ENCODE measurements at places on chromosomes 12 and 14.

DNA sequence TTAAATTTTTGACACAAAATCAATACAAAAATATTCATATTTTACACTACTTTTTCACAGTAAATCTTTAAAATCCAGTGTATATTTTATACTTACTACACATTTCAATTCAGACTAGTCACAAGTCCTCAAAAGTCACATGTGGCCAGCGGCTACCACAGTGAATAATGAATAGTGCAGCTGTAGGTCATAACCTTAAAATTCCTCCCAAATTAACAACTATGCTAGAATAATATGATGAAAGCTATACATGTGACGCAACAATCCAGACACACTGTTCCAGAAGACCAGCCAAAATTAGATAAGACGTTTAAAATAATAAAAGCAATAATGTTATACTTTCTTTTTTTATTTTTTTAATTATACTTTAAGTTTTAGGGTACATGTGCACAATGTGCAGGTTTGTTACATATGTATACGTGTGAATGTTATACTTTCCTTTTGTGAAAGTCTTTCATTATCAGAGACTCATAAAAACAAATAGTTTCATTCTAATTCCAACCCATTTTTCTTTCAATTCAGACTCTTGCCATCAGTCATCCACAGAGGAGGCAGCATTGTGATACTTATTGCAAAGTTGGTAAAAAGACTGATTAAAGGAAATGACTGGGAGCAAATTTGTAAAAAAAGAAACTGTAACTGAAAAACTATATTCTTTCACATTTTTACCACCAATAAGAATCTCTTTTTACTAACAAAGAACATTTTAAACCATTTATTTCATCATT, 67.0 kb downstream of the C2CD5 start:
- no peak for DNase-seq

- no peak for DNase-seq
These were observed 292.4 kb upstream of the PWP1 start for GRCh38 chr12:107393043-107393717.

- DNase-seq: no peak
These were observed 46.6 kb downstream of the CNTN1 start for GRCh38 chr12:40738856-40739255.

DNA sequence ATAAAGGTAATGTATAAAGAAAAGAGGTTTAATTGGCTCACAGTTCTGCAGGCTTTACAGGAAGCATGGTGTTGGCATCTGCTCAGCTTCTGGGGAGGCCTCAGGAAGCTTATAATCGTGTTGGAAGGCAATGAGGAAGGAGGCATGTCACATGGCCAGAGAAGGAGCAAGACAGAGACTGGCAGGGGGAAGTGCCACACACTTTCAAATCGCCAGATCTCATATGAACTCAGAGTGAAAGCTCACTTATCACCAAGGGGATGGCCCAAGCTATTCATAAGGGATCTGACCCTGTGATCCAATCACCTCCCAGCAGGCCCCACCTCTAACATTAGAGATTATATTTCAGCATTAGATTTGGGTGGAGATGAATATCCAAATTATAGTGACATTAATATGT, 26.3 kb downstream of the LDHB start:
- no peak for DNase-seq

DNA sequence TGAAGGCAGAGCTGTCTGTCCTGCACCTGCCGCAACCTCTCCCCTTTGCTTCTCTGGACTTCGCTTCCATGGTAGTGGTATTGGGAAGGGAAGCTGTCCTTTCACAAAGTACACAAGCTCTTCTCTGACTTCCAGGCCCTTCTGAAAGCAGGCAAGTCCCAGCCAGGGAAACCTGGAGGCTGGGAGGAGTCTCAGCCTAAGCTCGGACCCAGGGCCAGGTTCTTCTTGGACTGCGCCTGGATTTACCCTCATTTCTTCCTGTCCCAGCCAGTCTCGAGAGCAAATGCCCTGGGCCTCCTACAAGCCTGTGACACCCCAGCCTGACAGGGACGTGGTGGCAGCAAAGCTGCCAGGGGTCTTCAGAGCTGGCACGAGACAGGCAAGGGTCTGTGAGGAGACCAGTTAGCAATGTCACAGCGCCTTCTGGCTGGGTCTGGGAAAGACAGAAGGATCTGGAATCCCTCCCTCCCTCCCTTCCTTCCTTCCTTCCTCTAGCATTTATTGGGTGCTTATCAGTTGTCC, 22.4 kb downstream of the ISCA2 start:
- DNase-seq: no peak

- no peak for DNase-seq
These were observed 124.6 kb upstream of the FRMD6 start for GRCh38 chr14:51527073-51527472.

DNA sequence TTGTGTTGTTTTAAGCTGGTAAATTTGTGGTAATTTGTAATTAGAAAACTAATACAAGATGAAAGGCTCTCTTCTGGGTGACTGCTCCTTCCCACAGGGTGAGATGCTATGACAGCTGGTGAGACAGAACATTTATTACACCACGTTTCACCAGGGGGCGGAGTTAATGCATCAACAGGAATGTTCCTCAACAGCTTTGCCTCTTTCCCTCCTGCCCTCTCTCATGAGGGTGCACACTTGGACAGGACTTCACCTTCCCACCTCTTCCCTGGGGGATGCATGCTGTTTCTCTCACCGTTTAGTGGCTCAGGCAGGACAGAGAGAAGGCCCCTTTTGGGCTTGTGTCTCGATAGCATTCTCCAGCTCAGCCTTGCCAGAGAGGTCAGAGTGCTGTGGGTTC, 13.4 kb upstream of the PPP1R1A start:
- DNase-seq: no peak

GRCh38 chr12:76085520-76085868, 1.0 kb upstream of the NAP1L1 start:
- no peak for DNase-seq

GRCh38 chr12:12560587-12561370, 1.9 kb downstream of the DUSP16 start:
- no peak for DNase-seq

DNA sequence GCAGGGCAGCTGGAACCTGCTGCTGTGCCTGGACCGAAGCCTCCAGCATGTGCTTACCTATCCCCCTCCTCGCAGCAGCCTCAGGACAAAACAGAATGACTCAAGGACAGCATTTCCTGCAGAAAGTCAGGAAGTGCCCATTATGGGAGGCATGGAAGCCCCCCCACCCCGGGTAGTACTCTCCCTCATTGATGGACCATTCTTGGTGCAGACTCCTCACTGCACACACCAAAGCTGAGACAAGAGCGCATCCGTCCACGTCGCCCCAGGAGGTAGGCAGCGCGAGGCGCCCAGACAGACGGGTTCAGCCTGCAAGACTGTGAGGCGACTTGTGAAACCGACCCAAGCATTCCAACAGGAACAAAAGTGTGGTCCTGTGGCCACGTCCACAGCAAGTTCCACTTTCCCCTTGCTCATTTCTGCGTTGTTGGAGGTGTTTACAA, 243.9 kb upstream of the ATXN7L3B start:
- DNase-seq: no peak

DNA sequence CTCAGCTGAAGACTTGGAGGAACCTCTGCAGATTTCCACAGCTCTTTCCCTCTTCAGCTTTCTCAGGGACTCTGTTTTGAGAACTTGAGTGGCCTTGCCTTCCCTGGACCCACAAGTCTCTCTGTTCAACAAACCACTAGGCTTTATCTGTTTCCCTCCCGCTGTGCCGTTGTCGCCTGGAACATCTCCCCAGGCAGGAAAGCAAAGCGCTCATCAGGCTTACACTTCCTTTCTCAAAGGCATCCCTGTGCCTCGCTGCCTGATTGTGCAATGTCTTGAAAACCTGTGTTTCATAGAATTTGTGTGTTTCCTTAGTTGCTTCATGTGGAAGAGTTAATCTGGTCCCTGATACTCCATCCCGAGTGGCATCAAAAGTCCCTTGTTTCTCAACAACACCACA, 64.1 kb downstream of the PPM1A start:
- no peak for DNase-seq

DNA sequence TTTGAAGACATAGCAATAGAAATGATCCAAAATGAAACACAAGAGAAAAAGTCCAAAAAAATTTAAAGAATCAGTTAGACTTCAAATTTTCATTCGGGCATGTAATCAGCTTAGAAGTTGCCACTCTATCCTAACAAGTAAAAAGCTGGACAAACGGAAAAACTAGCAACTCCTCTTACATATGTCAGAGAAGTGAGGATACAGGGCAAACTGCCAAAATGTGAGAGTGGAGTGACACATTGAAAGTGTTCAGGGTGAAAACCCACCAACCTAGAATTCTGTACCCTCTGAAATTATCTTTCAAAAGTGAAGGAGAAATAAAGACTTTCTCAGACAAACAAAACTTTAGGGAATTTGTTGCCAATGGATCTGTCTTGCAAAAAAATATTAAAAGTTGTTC, 42.0 kb upstream of the CHPT1 start:
- no peak for DNase-seq

- DNase-seq: no peak
These were observed 42.3 kb downstream of the DPF3 start for GRCh38 chr14:72851635-72852034.

GRCh38 chr12:123278101-123278627, 6.5 kb upstream of the CDK2AP1 start:
- DNase-seq: no peak

GRCh38 chr14:76551906-76552305, 176.0 kb downstream of the ESRRB start:
- no peak for DNase-seq

DNA sequence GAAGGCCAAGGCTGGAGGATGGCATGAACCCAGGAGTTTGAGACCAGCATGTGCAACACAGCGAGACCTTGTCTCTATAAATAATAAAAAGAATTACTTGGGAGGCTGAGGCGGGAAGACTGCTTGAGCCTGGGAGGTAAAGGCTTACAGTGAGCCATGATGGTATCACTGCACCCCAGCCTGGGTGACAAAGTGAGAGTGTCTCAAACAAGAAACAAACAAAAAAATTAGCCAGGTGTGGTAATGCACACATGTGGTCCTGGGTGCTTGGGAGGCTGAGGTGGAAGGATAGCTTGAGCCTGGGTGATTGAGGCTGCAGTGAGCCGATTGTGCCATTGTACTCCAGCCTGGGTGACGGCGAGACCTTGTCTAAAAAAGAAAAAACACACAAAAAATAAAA, 1.7 kb upstream of the GPRC5A start:
- no peak for DNase-seq

- no peak for DNase-seq
These were observed 153.9 kb upstream of the EGLN3 start for GRCh38 chr14:34104489-34105397.

GRCh38 chr12:21773263-21773741, 1.2 kb downstream of the KCNJ8 start:
- DNase-seq: peak; percentile 32

GRCh38 chr14:31154956-31155355, 52.6 kb downstream of the HECTD1 start:
- DNase-seq: no peak

DNA sequence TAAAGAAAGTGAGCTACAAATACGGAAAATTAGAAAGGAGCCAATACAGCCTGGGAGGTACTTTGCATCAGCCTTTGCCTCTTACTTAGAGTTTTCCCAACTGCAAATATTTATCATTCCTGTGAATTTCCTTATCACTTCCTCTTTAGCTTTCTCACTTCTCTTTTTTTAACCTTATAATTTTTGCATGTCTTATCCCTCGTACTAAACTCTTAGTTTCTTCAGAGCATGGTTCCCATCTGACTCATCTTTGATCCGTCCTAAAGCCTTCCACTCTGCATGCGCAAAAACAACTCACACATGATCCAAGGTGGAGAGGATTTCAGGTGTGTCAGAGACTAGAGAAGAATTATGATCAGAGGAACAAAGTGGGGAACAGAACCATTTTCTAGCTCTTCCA, 9.6 kb upstream of the SNAPC1 start:
- DNase-seq: no peak

DNA sequence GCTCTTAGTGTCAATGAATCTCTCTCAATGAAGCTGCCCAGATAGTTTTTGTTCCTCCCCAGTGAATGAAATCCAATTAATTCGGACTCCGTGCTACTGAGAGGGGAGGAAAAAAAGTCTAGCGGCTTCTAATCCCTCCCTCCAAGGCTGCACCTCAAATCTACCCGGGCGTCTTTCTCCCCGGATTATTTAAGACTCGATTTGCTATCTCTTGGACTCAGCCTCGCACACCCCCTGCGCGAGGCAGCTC, 134 bp downstream of the DUSP6 start:
- no peak for DNase-seq

GRCh38 chr14:94403312-94403932, 15.0 kb upstream of the SERPINA1 start:
- DNase-seq: no peak

DNA sequence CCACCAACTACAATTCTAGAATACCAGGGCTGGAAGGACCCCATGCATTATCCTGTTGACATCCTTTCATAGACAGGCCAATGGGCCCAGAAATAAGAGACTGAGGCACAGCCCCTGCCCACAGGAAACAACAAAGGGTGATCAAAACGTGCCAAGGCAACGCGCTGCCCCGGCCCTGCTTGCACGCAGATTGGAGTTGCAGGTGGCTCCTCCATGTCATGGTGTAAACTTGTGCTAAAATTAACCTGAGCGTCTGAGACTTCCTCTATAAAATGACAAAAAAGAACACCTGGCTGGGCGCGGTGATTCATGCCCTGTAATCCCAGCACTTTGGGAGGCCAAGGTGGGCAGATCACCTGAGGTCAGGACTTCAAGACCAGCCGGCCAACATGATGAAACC, 30.1 kb downstream of the SPRING1 start:
- DNase-seq: no peak

DNA sequence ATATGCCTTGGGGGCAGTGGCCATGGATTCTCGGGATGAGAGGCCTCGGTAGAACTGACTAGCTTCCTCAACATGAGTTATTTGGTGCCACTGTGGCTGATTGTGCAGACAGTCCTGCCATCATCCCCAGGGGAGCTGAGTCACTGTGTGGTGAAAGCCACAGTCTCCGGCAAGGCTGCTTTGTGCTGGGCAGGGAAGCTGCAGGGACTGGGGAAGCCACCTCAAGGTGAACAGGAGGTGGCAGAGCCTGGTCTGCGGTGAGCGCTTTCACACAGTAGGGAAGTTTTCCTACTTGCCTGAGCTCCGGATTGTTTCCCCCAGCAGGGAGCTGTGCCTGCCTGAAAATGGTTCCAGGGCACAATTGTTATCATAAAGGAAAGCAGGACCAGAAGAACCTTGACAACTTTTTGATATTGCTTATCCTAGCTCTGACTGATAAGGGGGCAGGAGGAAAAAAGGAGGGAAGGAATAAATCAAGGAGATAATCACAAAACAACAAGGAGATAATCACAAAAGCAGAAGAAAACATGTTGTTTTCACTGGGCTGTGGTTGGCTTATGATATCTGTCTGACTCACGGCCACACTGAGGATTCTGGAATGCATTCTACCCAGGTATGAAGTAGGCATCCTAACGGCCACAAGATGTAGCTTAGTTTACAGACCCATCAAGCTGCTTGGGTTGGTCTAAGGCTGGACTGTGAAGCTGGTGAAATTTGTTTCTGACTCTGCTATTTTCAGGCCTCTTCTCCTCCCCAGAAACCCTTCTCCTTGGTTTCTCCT, 32.2 kb upstream of the GNG2 start:
- no peak for DNase-seq

DNA sequence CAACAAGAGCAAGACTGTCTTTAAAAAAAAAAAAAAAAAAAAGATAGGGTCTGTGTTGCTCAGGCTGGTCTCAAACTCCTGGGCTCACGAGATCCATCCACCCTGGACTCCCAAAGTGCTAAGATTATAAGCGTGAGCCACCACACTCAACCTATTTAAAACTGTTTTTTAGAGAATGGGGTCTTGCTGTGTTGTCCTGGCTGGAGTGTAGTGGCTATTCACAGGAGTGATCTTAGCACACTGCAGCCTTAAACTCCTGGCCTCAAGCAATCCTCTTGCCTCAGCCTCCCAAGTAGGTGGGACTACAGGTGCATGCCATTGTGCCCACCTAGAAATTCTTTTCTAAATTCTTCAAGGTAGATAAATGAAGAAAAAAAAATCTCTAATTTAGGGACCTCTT, 7.6 kb downstream of the COQ10A start:
- DNase-seq: no peak
